DMS 273 treated with DMSO at 0.1 percent for 48 hours (cell line): ENCODE measurements at places on chromosomes 1 and 21.
A peak's percentile ranks its signal among the peaks of the same experiment; 100 is the strongest.

GRCh38 chr1:19165501-19165900 lies 44.6 kb downstream of the UBR4 start:
- DNase-seq: no peak

DNA sequence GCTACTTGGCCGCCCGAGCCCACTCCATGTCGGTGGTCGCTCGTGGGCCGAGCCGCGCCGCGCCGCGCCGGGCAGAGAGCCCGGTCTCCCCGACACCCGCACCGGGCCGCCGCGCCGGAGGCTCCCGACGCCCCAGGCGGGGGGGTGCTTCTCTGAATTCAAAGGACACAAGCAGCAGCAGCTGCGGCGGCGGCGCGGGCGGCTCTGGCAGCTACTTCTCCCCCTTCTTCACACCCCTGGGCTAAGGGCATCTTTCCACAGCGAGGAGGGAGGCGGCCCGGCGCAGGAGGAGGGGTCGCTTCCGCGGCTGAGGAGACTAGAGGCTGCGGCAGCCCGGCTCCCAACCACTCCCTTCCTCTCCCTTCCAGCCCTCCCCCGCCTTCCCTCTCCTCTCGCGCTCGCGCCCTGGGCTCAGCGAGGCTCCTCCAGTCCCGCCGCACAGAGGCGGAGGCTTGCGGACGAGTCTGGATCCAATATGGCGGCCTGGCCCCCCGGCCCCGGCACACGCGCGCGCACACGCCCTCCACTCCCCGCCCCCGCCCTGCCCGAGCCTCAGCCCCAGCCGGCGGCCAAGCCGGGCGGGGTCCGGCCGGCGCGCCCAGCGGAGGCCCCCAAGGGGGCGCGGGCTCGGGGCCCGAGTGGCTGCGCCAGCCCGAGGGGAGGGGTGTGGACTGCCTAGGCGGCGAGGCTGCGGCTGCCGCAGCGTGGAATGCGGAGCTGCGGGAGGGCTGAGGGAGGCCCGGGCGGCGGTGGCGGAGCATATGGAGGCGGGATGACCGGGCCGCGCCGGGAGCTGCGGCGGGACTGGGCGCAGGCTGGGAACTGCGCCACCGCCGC lies at the start of gene CDC42BPA:
Gene CDC42BPA (minus strand): TSS at position 477 of the 837 bp plus-strand sequence. CDS start 1,310 bp downstream, outside the sequence.
- DNase-seq: peak; percentile 73

DNA sequence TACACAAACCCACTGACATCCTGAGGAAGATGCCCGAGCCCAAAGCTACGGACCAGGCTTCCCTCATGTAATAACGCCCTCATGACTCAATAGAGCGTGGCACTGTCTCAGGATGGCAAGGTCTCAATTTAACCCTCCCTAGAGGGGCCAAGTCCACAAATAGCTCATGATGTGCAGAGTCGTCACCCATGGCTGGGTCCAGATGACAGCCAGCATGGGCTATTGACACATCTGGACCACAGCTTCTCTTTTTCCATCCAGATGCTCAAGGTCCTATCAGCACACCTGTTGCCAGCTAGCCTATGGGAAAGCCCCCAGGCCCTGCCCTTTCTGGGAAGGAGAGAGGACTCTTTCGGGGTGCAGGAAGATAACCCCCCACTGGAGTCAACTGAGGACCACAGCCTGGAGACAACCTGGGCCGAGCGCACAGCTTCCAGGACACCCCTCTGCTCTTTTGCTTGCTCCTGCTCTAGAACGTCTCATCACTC lies 2.8 kb downstream of the LAPTM5 start:
- DNase-seq: no peak

DNA sequence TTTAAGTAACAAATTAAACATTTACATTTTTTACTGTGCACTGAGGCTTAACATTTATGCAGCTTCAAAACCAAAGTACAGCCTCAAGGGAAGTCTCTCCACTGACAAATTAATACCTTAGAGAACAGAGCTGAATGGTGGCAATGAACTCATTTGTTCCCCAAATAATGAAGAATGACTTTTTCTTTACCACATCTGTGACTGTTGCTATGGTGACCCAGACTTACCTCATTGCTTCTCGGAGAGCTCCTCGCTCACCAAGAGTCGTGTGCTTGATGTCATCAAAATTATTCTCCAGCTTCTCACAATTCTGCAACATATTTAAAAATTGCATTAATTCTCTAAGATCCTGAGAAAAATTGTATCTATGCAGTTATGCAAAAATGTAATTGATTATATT lies 92.9 kb downstream of the DPYD start:
- DNase-seq: no peak

DNA sequence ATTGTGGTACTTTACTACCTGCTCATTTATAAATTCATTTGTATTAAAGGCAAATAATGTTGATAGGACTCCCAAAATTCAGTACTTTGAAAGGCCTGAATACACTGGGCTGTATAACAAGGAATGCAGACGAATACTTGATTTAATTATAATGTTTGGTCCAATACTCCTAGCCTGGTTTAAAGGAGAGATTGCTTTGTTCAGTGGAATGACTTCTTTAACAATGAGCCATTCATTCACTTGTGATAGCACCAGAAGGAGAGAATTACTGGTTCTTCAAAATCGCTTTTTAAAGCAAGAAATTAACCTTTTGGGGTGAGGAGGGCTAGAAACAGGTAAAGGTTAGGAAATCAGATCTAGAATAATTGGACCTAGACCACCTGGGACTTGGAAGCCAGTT lies 28.3 kb upstream of the ENAH start:
- no peak for DNase-seq

DNA sequence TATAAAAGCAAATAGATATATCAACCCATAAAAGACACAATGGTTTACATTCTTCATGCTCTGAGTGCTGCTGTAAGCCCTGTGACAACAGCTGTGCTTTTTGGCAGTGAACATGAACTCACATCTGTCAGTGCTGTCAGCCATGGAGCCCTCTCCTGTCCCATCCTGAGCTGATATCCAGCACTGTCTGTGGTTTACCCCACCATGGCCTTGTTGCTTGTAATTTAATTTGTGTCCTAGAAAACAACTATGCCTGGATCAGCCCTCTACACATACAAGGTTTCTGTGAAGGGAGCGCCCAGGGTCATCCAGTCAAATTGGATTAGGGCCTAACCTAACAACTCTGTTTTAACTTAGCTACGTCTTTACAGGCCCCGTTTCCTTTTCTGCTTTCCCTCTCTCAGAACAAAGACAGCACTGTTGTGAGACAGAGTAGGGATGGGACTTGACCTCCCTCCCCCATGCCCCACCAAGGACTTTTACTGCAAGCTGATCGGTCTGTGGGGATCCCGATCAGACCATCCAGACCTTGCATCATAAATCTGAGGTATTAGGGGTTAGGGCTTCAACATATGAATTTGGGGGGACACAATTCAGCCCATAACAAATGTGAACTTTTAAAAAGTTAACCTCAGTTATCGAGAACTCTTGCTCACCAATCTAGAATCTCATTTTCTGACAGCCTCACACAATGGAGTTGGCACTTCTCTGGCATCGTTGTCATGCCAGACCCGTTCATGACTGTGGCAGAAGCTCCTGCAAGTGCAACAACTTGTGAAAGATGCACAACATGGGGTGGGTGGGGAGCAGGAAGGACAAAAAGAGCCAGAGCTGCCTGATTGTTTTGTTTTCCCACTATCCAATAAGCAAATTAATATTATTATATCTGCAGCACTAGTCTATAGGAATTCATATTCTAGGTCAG lies 16.4 kb upstream of the SLC44A3 start:
- peak; percentile 15 for DNase-seq

- no peak for DNase-seq
Observed at GRCh38 chr1:155004352-155005075, 1.9 kb downstream of the ZBTB7B start.

DNA sequence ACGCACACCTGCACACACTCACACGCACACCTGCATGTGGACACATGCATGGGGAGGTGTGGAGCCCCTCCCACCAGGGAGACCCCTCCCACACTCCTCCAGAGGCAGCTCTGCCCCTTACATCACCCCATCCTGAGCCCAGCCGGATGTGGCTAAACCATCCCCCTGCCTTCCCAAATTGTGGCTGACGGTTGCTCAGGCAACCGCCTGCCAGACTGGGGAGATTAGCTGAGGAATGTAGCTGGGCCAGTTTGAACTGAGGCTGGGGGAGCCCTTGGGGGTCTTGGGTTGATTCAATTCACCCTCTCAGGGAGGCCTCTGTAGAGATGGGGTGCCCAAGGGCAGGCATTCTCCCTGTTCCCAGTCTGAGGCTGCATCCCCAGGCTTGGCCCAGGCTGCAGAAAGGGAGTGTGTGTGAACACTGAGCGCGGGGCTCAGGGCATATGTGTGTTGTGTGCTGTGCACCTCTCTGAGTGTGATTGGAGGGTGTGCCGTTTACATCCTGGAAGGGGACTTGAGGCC lies 12.9 kb downstream of the PTPRU start:
- DNase-seq: no peak

DNA sequence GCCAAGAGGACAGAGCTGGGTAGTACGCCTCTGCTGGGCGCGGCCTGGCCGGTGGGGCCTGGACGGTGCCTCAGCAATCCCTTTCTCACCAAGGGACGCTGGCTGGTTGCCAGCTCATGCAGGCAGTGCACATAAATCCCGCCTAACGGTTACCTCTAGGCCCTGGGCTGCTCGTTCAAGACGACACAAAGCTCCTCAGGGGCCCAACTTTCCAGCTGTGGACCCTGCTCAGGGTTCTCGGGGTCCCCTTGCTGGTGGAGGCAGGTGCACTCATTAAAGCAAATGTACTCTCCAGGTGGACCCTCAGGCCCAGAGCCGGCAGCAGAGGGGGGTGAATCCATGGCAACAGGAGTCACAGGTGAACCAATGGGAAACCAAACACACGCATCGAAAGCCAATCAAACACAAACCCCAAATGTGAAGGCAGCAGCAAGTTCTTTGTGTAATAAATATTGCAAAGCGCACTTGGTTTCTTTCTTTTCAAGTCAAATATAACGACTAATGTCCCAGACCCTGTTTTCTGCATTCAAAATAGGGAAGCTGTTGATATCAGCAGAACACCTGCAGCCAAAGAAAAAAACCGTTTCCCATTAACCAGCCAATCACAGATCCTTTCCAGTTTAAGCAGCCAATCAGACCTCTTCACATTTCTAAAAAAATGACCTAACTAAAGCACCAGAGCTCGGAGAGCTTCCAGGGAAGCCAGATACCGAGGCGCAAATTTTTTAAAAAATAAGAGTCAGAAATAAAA lies 26.1 kb upstream of the CLSTN1 start:
- DNase-seq: no peak

DNA sequence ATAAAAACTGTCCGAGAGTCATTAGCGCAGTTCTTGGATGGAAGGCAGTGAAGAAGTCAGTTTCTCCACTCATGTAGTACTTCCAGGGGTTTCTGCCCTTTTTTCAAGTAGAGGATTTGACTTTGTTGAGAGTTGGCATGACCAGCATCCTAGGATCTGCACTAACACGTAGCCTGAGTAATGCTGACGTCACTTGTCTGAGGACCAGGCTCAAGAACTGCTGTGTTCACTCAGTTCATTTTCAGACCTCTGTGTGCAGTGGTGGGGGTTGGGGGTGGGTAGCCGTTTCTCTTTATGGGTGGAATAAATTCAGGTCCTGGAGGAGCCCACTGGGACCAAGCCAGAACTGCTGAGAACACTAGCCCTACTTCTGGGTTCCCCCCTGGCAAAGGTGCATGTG lies 53.3 kb downstream of the MRPS6 start:
- no peak for DNase-seq

DNA sequence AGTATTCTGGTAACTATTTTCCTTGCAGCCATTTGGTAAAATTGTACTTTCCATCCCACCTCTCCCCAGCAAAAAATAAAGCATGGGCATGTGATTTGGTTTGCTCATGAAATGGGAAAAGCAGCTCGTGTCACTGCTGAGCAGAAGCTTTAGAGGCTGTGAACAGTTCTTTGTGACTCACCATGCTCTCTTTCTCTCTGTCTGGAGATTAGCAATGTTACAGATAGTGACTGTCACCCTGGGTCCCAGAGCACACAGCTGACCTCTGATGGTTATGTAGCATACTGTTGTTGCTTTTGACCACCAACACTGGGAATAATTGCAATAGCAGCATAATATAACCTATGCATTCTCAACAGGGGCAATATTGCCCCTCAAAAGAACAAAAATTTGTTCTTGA lies 70.6 kb downstream of the RGS2 start:
- DNase-seq: no peak

GRCh38 chr1:8378981-8379470 lies 61.1 kb downstream of the SLC45A1 start:
- DNase-seq: no peak

DNA sequence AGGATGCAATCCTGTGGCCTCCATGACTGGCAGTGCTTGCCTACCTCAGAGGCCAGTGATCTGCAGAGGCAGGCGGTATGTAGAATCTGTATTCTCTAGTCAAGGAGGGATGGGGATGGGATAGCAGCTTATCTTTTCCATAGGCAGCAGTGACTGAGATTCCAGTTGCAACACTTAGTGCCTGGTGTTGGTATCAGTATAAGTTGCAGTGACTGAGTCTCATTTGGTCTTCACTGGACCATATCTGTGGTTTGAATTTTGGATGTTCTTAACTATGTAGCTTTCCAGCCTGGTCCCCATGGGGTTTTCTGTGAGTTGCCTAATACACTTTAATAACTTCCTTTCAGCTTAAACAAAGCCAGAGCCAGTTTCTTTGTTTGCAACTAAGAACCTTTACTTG lies 16.5 kb downstream of the DYRK1A start:
- no peak for DNase-seq

GRCh38 chr1:231808116-231808515 lies 181.5 kb downstream of the DISC1 start:
- no peak for DNase-seq

GRCh38 chr1:113616156-113616555 lies 143.1 kb downstream of the PHTF1 start:
- DNase-seq: peak; percentile 97

DNA sequence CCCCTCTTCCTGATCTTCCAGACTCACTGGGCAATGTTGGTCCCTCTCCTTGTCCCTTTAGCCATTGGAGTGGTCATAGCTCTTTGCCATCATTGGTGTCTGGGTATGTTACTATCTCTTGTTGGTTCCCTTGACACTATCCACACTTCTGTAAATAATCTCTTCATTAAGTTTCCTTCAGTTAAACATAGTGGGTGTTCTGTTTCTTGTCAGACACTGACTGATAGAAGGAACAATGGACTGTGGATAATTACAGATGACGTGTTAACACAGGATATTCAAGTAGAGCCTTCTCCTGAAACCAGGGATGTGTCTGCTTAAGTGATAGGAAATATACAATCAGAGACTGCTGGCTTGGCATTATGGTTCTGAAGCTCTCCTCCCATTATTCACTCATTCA lies 458.3 kb upstream of the USP24 start:
- no peak for DNase-seq

- peak; percentile 48 for DNase-seq
Observed at GRCh38 chr1:50423670-50424000, 392 bp upstream of the DMRTA2 start.

DNA sequence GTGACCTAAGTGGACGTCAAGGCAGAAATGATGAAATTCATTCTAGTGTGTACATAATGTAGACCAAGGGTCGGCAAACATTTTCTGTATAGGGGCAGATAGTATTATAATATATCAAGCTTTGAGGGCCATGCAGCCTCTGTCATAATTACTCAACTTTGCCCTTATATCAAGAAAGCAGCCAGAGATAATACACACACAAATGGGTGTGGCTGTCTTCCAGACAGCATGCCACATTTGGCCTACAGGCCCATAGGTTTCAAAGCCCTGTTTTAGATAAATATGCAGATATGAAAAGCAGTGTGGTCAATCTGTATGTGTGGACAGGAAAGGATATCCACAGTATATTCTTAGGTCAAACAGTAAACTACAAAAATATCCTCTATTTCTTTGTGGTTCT lies 320.1 kb upstream of the FMN2 start:
- no peak for DNase-seq

- DNase-seq: no peak
Observed at GRCh38 chr1:172411791-172412338, 8.6 kb upstream of the C1orf105 start.

GRCh38 chr1:243814718-243815117 lies 35.3 kb downstream of the AKT3 start:
- no peak for DNase-seq
